ENCODE measurements at places on chromosomes 3 and 15. TPM values are rescaled to one million over a fixed set of nuclear protein-coding genes. Genes with fewer than 3 reads are reported as not detected.

- no peak for DNase-seq
Observed at GRCh38 chr3:71676931-71677330, 48.3 kb downstream of the EIF4E3 start.

The SLC9C1 gene
- polyA plus RNA-seq: not detected

- DNase-seq: no peak
Observed at GRCh38 chr3:194817936-194818335, 132.3 kb downstream of the FAM43A start.

DNA sequence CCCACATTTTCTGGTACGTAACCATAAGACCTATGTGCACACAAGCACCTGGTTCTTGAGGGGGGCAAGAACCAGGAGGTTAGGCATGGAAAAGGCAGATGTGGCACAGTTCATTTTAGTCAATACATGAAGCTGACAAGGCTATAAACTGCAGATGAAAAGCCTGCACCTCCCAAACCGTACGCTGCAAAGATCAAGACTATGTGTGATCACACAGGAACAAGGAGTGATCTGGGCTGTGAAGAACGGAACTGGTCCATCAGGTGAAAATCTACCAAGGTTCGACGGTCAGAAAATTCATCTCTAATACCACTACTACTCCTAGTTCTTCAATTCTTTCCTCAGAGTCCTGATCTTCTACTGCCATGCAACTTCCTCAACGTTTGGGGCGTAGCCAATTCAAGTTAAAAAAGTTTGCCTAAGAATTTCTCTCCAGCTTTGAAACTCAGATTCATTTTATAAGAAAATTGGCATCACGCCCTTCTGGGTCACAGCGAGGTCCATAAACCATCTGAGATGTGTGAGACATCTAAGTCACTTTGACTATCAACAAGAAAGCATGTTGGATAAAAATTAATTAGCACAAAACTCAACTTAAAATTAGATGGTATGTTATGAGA is 41.9 kb downstream of the PLD1 start:
- DNase-seq: peak; percentile 63

DNA sequence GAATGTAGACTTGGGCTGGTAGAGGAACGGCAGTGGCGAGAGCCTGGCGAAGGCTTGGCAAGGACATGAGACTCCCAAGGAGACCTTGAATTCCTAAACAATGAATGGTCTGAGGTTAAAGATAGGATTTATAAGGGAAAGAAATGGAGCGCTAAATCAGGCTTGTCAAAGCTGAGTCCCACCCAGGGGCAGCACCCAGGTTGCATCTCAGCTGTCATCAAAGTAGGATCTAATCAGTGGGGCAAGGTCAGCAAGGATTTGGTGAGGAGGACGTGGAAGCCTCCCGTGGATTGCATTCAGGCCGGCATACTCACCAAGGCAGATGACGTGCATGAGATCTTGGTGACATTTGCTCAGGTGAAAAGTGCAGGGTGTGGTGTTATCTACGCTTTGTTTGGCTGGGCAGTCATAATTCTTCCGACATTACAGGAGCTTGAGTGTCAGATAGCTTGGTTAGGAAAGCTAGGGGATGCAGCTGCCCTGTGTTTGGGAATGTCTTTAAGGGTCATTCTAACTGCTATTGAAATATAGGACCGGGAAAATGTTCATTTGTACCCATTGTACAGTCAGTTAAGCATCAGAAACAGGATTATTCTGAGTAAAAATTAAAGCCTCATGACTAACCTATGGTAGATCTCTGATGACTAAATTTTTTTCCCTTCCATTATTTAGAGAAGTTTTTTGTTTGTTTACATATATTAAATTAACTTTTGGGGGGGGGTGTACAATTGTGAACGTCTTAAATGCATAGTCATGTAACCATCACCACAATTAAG is 99.4 kb upstream of the TSC22D2 start:
- DNase-seq: no peak

GRCh38 chr15:101637516-101637915 is 14.7 kb downstream of the TM2D3 start:
- no peak for DNase-seq

- DNase-seq: peak; percentile 74
Observed at GRCh38 chr15:65032801-65033537, 3.5 kb upstream of the MTFMT start.

DNA sequence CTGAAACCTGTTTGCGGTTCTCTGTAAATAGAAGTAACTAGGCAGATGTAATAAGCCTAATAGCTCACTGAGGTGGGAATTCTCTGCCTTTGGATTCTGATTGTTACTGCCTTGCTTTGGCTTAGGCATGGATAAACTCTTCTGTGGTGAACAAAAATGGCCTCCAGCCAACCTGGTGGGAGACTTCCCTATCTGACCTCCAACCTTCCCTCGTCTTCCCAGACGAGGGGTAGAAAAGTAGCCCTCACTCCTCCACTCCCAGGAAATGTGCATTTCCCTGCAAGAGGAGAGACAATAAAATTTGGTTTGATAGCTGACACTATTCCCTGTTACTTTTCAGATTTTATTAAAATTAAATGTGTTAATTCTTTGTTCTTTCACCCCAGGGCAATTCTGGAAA is 606 bp upstream of the CD96 start:
- DNase-seq: no peak

GRCh38 chr3:122689587-122689986 is 8.9 kb downstream of the PARP14 start:
- DNase-seq: no peak

The MAP3K13 gene
- polyA plus RNA-seq: 4.4 TPM

The NRROS gene
- 8.7 TPM for polyA plus RNA-seq

- no peak for DNase-seq
Observed at GRCh38 chr3:187507905-187508304, 139.7 kb downstream of the RTP4 start.

GRCh38 chr15:36605604-36606263 is 26.3 kb downstream of the CDIN1 start:
- no peak for DNase-seq

- DNase-seq: no peak
Observed at GRCh38 chr3:133561679-133562078, 11.8 kb upstream of the CDV3 start.

- no peak for DNase-seq
Observed at GRCh38 chr3:53287131-53287629, 31.4 kb upstream of the TKT start.

- no peak for DNase-seq
Observed at GRCh38 chr3:2792432-2792831, 317.7 kb downstream of the IL5RA start.

GRCh38 chr15:57932348-57932747 is 133.2 kb downstream of the ALDH1A2 start:
- no peak for DNase-seq

DNA sequence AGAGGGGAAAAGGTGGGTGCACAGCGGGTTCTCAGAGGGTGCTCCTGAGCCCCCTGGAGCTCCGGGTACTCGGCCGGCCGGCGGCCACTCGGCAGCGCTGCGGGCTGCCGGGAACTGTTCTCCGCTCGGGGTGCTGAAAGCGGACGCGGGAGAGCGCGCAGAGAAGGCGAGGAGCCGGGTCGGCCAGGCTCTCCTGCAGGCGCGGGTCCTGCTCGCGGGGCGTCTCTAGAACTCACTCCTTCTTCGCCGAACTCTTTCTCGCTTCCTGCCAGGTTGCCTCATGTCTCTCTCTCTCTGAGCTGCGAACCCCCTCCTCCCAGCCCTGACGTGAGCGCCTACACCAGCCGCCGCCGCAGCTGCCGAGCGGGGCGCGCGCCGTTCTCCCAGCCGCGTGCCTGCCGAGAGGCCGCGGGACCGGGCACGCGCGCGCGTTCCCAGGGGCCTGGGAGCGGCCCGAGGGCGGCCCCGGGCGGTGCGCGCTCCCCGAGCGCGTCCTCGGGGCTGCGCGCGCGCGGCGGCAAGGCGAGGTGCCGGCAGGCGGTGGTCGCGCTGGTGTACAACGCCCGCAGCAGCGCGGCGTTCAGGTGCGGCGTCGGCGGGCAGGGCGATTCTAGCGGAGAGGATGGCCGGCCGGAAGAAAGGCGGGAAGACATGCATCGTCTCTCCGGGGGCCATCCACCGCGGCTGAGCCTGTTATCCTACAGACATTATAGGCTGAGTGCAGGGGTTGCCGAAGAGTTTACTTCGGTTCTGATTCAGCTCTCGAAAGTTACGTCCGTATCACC is at the start of gene PEX5L:
PEX5L (minus strand) TSS at position 267 of the 785 bp plus-strand sequence. CDS start 338 bp downstream, outside the sequence.
- peak; percentile 42 for DNase-seq

DNA sequence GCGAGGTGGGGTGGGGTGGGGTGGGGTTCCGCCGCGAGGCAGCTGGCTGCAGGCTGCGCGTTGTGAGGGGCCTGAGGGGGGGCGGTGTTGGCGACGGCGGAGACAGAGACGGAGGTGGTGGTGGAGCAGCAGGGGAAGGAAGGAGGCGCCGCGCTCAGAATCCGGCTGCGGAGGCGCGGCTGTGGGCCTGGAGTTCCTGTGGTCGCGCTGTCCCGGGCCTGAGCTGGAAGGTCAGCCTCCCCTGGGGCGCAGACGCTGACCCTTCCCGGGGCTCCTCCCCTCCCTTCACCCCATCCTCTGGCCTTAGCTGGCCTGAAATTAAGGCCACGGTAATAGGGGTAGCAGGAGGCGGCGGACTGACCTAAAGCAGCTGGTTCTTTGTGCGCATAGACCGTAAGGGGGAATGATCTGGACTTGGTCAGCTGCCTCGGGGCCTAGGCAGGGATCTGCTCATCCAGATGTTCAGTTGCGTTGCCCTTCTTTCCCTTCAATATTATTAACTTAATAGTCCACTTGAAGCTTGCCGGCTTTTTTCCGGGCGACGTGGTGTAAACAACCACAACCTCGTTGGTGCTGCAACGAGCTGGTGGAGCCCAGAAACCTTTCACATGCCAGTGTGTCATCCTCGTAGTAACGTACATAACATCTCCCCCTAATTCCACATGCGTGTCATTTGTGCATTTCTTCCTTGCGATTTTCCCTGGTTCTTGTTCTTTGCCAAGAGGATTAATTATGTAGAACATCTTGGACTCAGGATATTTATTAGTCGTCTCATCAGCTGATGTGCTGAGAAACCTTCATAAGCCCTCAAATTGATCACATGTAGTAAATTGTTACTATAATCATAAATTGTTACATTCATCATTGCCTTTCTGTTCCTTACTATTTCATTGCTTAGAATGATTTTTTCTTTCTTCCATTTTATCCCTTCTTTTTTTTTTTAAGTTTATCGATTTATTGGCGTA is 626 bp downstream of the SEC62 start:
- peak; percentile 62 for DNase-seq

The GABRA5 gene
- polyA plus RNA-seq: not detected

DNA sequence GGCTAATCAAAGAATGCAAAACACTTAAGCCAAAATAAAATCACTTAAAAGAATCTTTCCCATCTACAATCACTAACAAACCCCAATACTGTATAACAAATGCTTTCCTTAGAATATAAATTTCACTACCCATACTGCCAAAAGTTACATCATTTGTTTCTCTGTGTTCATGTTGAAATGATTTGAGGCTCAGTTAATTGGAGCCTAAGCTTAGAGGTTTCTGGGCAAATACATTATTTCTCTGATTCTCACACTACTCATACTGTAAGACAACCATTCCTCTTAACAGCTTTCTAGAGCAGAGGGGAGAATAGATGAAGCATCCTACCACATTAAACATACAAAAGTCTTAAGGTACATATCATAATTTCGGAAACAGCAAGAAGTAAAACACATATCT is 2.1 kb downstream of the RIOX2 start:
- no peak for DNase-seq

DNA sequence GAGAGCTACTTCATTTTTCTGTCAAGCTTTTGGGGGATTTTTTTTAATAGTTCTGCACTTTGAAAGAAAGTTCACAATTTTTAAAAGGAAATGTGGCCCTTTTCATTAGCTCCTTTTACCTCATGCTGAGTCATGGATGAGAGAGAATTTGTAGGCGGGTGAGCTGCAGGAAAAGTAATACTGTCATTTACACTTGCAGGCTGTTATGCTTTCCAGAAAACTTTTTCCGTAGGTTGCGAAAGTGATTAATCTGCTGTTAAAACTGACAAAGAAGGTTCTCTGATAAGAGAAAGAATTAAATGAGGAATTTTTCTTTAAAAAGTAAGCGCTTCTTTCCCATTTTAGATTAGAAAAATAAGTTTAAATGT is 430.2 kb downstream of the LPP start:
- peak; percentile 78 for DNase-seq

GRCh38 chr3:173588556-173588955 is 191.0 kb downstream of the NLGN1 start:
- DNase-seq: no peak

- no peak for DNase-seq
Observed at GRCh38 chr15:63057468-63058345, 15.2 kb downstream of the TPM1 start.

DNA sequence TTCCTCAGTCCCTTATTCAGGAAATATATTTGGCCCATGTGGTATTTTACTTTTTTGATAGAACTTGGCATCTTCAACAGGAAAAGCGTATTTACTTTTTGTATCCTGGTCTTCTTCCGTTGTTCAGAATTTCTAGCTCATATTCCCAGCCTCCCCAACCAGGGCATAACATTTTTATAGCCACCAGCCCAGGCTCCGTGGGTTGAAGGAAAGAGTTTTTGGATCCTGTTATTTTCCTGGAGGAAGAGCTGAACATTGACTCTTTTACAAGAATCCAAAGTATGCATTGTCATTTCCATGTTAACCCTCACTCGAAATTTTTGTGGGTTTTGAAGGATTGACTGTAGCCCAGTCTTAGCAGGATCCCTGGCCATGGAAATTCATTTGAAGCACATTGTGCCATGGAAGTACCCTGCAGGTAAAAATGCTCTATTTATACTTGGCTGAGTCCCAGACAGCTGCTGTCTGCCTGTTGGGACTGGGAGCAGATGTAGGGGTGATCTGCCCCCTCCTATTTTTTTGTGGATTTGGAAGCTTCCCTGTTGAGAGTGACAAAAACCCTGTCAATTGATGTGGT is 98.8 kb downstream of the AKAP13 start:
- DNase-seq: peak; percentile 79

The CRYBG3 gene
- polyA plus RNA-seq: 2.8 TPM

DNA sequence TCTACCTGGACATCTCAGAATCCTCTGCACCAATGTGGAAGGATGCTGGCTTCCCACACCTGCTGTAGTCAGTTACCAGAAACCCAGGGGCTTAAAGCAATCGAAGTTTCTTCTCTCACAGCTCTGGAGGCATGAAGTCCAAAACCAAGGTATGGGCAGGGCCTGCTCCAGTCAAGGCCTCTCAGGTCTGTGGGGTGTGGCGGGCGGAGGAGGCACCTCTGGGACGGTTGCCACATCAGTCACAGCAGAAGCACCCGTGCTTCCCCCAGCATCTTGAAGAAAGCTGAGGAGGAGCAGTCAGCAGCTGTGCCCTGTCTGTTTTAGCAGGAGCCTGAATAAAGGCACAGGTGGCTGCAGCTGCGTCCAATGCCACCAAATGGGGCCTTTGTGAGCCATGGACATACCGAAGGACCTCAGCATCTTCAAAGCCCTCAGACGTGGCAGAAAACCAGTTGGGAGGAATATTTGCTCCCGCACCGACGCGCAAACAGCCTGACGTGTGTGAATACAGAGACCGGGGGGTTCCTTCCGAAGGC is 68.9 kb downstream of the TFRC start:
- DNase-seq: no peak

The SHC4 gene
- polyA plus RNA-seq: 0.10 TPM

The BMF gene
- 8.6 TPM for polyA plus RNA-seq

The AQP9 gene
- not detected for polyA plus RNA-seq

The GOLGA6L10 gene
- polyA plus RNA-seq: 1.2 TPM

The PPM1M gene
- polyA plus RNA-seq: 17.5 TPM

The DISP2 gene
- polyA plus RNA-seq: 0.10 TPM
